T-helper 17 cell (primary cell): ENCODE measurements at places on chromosomes 7 and 10. TPM values are rescaled to one million over a fixed set of nuclear protein-coding genes. Genes with fewer than 3 reads are reported as not detected.

The SUN3 gene
- not detected for total RNA-seq

- peaks cover 4% of the 10 kb centered on the region for H3K4me1 ChIP-seq
- no peaks in the 10 kb centered on the region for H3K36me3 ChIP-seq
- no peak overlapping the region for H3K4me3 ChIP-seq
- H3K27me3 ChIP-seq = peaks cover 13% of the 10 kb centered on the region
- no peak overlapping the region for H3K27ac ChIP-seq
Measured at GRCh38 chr10:22460101-22460500, 114.8 kb downstream of the SPAG6 start.

DNA sequence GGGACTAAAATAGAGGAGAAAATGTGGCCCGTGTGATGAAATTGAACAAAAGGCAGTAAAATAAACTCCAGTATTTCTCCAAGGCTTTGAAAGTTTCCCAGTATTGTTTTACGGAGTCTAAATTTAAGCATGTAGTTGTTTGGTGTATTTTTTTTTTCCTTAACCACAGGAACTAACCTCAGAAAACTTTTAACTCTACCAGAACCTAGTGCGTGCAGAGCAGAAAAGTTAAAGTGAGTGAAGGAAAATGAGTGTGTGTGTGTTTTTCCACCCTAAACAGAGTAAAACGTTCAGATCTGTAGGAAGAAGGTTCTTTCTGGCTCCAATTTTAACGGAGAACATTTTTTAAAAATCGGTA, 812 bp downstream of the PROSER2 start:
- H3K27ac ChIP-seq = no peak overlapping the region
- peak overlapping the region; percentile 76 for H3K4me3 ChIP-seq
- peaks cover 5% of the 10 kb centered on the region for H3K36me3 ChIP-seq
- peaks cover 38% of the 10 kb centered on the region for H3K27me3 ChIP-seq
- no peak for DNase-seq

- no peak overlapping the region for H3K4me3 ChIP-seq
- DNase-seq = no peak
- no peaks in the 10 kb centered on the region for H3K36me3 ChIP-seq
- H3K27ac ChIP-seq = no peak overlapping the region
- H3K4me1 ChIP-seq = no peaks in the 10 kb centered on the region
Measured at GRCh38 chr10:56279270-56279669, 81.8 kb downstream of the ZWINT start.

DNA sequence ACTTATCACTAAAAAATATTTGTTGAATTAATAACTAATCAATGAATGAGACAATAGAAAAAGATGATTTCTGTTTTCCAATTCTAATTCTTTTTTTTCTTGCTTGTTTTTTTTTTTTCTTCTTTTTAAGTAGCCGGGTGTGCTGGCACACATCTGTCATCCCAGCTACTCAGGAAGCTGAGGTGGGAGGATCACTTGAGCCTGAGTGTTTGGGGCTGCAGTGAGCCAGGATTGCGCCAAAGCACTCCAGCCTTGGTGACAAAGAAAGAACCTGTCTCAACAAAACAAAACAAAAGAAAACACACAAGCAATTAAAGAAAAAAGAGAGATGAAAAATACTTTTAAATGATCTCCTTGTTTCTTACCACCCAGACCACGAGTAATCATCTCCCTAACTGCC, 1109.3 kb downstream of the REEP3 start:
- no peak overlapping the region for H3K27ac ChIP-seq
- H3K4me3 ChIP-seq = no peak overlapping the region
- no peaks in the 10 kb centered on the region for H3K4me1 ChIP-seq

DNA sequence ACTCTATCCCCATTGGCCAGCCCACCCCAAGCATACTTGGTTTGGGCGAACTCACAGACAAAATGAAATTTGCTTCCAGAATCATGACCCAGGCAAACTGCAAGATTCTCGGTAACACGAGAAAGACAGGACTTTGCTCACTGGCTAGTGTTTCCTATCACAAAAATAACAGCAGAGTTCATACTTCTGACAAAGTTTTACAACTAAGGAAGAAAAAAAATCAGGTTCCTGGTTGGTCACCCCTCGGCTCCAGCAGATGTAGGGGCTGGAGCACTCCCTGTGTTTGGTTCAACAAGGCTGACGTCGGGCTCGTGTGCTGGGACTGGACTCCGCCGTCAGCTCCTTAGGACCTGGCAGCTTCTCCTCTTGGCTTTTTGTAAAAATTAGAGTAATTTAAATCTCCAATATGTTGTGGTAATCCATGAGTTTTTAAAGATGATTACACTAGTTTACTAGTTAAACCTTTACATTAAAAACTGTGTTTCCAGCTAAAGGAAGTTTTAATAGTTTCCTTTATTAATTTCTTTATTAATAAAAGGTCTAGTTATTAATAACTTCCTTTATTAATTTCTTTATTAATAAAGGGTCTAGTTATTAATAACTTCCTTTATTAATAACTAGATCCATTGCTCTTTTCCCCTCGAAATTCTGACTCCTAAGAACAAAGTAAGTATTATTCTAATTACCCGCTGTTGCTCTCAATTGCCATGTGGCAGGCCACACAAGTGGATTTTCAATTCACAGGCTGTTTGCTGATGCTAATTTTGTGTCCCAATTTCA, 115.6 kb upstream of the RNF32 start:
- no peak overlapping the region for H3K4me3 ChIP-seq
- peaks cover 3% of the 10 kb centered on the region for H3K4me1 ChIP-seq
- H3K27ac ChIP-seq = no peak overlapping the region
- H3K27me3 ChIP-seq = peaks cover 15% of the 10 kb centered on the region
- no peaks in the 10 kb centered on the region for H3K36me3 ChIP-seq

DNA sequence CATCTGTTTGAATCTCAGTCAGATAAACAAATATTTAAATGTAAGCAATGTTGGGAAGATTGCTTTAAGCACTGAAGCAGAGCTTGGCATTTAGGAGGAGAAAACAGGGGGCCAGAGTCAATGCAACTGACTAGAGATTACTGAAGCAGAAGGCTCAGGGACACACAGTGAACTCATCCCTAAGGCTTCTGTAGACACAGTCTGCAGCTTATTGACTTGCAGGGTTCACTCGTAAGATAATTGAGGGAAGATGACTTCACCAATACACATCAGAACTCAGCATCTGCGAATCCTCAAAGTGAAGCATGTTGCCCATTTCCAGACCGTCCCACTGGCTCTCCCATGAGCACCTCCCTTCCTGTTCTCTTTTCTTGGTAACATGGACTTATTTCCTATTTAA, 363.4 kb upstream of the PFKP start:
- no peak for DNase-seq
- H3K36me3 ChIP-seq = no peaks in the 10 kb centered on the region
- no peak overlapping the region for H3K27ac ChIP-seq
- no peaks in the 10 kb centered on the region for H3K4me1 ChIP-seq
- no peak overlapping the region for H3K4me3 ChIP-seq

DNA sequence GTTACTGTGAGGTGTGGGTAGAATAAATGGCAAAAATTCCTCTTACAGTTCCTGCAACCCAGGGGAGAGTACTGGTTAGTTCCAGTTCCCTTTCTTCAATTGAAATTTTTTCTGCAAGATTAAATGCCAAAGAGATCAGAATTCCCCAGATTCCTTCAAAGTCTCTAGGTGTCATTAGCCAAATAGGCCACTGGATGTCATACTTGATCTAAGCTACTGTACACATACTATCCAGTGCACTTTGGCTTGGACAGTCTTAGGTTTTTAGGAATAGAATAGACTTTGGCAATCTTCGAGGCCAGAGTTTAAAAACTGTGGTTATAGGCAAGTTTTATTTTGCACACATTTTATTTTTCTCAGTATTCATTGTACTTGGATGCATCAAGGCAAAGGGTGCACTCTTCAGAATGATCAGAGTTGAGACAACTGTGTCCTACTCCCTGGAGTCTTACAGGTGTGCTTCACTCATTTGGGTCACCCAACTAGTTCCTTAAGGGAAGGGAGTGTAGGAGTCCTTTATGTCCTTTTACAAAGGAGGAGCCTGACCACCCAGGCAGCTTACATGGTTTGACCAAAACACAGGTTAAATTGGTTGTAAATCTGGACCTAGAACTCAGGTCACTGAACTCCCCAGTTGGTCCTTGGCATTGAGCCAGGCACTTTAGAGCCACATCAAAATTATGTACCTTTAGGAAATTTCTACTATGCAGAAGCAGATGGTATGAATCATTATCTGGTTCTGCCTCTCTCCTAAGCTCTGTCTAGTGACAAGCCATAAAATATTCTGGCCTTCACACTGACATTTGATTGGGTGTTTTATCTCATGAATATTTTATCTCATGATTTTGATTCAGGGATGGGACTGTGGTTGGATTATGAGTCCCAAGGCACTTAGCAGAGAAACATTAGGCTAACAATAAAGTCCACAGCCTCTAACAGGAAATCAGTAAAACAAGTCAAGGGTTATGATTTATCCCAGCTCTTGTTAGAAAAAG, 49.5 kb downstream of the ASAH2B start:
- H3K4me3 ChIP-seq = no peak overlapping the region
- H3K4me1 ChIP-seq = no peaks in the 10 kb centered on the region
- DNase-seq = no peak
- no peak overlapping the region for H3K27ac ChIP-seq
- H3K36me3 ChIP-seq = peaks cover 3% of the 10 kb centered on the region

- no peak for DNase-seq
- peaks cover 10% of the 10 kb centered on the region for H3K27me3 ChIP-seq
- H3K27ac ChIP-seq = no peak overlapping the region
- no peaks in the 10 kb centered on the region for H3K36me3 ChIP-seq
- no peak overlapping the region for H3K4me3 ChIP-seq
Measured at GRCh38 chr10:110617425-110618229, 26.5 kb upstream of the RBM20 start.

The MACROH2A2 gene
- total RNA-seq = 2.7 TPM

DNA sequence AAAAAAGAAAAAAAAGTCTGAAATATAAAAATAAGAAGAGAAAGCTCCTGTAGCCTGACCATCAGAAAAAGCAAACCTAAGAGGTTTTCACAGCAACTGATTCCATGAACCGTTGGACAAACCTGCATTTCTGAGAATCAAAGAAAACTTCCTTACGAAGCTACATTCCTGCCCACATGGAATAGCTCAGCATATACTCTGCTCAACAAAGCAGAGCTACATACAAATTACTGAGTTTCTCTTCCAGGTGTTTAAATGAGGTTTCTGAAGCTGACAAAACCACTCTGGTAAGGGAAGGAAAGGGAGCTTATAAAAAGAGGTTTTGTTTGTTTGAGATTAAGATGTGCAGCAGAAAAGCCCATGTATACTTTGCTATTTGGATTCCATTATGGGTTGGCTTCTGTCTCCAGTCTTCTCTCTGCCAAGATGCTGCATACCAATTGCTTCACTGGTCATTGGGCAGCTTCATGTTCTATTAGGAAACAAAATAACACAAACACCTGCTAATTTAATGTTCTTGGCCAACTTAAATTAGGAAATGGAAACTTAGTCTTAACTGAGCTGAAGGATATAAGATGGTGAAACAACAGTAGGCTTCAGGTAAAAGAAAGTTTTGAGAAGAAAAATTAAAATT, 314.1 kb downstream of the LRRTM3 start:
- H3K36me3 ChIP-seq = no peaks in the 10 kb centered on the region
- H3K4me1 ChIP-seq = no peaks in the 10 kb centered on the region
- no peak for DNase-seq
- no peak overlapping the region for H3K4me3 ChIP-seq
- H3K27me3 ChIP-seq = no peaks in the 10 kb centered on the region

- H3K27ac ChIP-seq = peak within 1 kb of the TSS; percentile 100
- H3K27me3 ChIP-seq = no peaks in the 10 kb centered on the region
- H3K4me3 ChIP-seq = peak within 1 kb of the TSS; percentile 98
- H3K36me3 ChIP-seq = peaks cover 4% of the 10 kb centered on the region
- peak; percentile 95 for DNase-seq
Measured at GRCh38 chr10:110919349-110919931, at the start of gene SHOC2. SHOC2 (plus strand) TSS chr10:110919604; CDS start chr10:110964359, 44,755 bp downstream.

The CHST3 gene
- total RNA-seq = not detected

GRCh38 chr7:21371360-21371759, 56.5 kb upstream of the SP4 start:
- DNase-seq = no peak
- peaks cover 5% of the 10 kb centered on the region for H3K4me1 ChIP-seq

DNA sequence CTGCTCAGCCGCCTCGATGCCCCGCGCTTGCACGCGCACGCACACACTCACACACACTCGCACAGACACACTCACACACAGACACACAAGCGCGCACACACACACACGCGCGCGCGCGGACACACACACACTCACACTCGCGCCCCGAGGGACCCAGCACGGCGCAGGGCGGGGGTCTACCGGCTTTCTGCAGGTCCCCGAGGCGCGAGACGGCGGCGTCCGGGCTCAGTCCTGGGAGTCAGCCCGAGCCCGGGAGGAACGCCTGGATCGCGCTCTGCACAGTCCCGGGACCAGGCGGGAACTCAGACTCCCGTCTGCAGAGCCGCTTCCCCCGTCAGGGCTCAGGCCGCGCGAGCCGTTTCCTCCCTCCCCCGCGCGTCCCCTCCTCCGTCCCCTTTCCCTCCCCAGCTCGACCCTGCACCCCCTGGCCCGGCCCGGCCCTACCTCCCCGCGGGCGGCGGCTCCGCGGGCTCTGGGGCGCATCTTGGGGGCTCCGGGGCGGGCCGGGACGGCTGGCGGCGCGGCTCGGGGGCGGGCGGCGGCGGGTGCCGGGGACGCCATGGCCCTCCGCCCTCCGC, 464 bp downstream of the DENND2A start:
- H3K27me3 ChIP-seq = peaks cover 65% of the 10 kb centered on the region
- peak overlapping the region; percentile 91 for H3K4me3 ChIP-seq
- H3K36me3 ChIP-seq = peaks cover 15% of the 10 kb centered on the region
- DNase-seq = no peak

DNA sequence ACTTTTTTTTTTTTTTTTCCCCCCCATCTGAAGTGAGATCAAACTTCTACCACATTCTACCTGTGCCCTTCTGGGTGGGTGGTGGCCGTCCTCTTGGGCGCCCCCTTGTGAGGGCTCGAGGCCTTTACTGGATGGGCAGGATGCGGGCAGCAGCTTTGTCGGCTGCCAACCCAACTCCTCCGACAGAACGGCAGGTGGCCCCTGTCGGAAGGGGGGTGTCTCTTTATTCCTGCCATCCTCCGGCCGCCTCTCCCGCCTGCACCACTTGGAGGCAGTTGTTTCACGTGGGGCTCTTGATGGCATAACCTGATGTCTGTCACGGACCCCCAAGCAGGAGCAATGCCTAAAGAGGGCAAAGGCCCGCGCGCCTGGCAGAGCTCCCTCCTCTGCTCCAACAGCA, 31.0 kb downstream of the AMZ1 start:
- peaks cover 33% of the 10 kb centered on the region for H3K4me1 ChIP-seq
- H3K36me3 ChIP-seq = no peaks in the 10 kb centered on the region
- peak overlapping the region; percentile 87 for H3K27ac ChIP-seq
- peak; percentile 38 for DNase-seq
